ENCODE measurements at places on chromosomes 2 and 18. TPM values are rescaled to one million over a fixed set of nuclear protein-coding genes. Genes with fewer than 3 reads are reported as not detected.

DNA sequence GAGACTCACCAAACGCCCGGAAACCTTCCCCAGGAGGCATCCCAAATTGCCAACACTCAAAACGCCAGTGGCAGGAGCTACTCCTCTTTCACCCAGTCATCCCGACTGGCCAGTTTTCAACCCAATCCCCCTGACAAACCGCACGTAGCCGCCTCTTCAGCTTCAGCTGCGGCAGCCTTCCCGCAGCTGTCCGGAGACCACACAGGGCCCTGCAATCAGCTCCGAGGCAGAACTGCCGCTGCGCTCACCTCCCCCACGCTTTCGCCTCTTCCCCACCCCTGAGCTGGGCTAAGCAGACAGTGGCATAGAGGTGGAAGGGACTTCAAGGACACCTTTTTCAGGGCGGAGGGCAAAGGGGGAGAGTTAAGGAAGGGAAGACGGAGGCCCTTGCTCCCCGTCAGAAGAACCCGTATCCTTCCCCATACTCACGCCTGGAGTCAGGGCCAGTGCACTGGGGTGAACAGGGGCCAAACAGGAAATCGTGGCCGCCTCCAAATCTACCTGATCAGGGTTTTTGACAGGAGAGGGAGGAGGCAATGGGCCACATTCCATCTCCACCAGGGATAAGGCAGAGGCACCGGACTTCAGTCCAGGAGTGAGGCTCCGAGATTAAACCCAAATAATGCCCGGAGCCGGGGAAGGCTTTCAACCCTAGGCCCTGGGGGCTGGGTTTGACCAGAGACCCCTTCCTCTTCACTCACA is 16.9 kb downstream of the CYP26B1 start:
- H3K27ac ChIP-seq: no peak overlapping the region
- no peak overlapping the region for H3K4me3 ChIP-seq
- H3K27me3 ChIP-seq: peaks cover 4% of the 10 kb centered on the region
- H3K4me1 ChIP-seq: no peaks in the 10 kb centered on the region

GRCh38 chr2:183522489-183523266 is 398.4 kb downstream of the NUP35 start:
- no peaks in the 10 kb centered on the region for H3K4me1 ChIP-seq
- H3K4me3 ChIP-seq: no peak overlapping the region
- H3K36me3 ChIP-seq: no peaks in the 10 kb centered on the region
- no peak for DNase-seq
- no peaks in the 10 kb centered on the region for H3K27me3 ChIP-seq

GRCh38 chr2:44529448-44529847 is 167.7 kb downstream of the CAMKMT start:
- no peak overlapping the region for H3K4me3 ChIP-seq
- H3K4me1 ChIP-seq: no peaks in the 10 kb centered on the region
- no peak for DNase-seq
- no peaks in the 10 kb centered on the region for H3K36me3 ChIP-seq

The TMEM17 gene
- total RNA-seq: 1.6 TPM
